Ammon's horn (tissue), 1 donor: ENCODE measurements at places on chromosomes 11 and 22.

GRCh38 chr11:5705688-5706087 lies 16.1 kb downstream of the TRIM22 start:
- DNase-seq, result no peak

DNA sequence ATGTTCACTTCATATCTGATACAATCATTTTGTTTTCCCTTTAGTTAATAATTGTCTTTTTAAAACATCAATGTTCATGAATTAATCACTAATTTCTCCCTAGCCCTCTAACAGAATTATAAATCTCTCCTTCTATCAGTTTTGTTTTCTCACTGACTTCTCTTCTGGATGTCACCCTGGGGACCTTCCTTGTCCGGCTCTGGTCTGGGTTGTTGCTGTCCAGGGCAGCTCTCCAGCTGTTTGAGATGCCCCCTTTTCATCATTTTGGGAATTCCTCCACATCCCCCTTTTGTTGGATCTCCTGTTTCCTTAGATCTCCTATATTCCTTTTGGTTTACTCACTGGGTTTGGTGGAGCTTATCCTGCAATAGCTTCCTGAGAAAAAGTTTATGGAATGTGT lies 35.6 kb upstream of the PSMA1 start:
- no peak for DNase-seq

DNA sequence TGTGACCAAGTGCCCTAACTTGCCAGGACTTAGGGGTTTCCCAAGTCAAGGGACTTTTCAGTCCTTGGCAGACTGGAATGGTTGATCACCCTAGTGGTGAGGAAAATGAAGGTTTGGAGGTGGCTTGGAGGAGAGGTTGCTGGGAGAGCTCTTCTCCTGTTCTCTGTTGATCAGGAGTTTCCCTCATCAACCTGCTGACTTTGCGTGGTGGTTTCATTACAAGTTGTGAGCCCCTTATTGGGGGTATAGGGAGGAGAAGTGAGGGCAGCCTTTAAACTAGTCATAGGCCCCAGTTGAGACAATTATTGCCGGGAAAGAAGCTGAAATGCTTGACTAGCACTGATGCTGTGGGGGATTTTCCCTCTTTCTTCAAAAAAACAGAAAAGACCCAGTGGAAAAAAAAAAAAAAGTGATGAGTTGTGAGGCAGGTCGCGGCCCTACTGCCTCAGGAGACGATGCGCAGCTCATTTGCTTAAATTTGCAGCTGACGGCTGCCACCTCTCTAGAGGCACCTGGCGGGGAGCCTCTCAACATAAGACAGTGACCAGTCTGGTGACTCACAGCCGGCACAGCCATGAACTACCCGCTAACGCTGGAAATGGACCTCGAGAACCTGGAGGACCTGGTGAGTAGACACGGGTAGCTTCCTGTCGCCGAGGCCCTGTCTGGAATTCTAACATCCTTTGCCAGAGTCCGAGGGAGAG lies at the start of gene CXCR5:
CXCR5 (plus strand) TSS at position 525 of the 704 bp plus-strand sequence; CDS start at position 575, 50 bp downstream.
- no peak for DNase-seq

DNA sequence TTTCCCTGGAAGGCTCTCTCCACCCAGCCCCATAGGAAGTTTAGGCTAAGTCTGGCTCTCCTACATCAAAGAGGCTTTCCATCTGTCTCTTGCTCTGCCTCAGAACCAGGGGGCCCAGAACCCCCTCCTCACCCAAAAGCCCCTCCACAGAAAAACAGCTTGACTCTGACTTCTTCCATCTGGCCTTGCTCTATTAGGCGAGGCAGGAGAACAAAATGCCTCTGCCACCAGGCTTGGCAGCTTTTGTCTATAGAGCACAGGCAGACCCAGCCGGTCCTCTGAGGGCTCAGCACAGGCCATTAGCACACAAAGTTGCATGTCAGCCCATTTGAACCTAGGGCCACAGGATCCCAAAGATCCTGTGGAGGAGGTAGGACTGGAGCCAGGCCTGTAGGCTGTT lies 75.7 kb upstream of the SUSD2 start:
- DNase-seq, result no peak

- no peak for DNase-seq
Observed at GRCh38 chr22:43274595-43275240, 68.5 kb downstream of the SCUBE1 start.

GRCh38 chr11:65802841-65803240 lies 16.0 kb downstream of the OVOL1 start:
- no peak for DNase-seq

- DNase-seq, result no peak
Observed at GRCh38 chr11:103624708-103625623, 411.5 kb upstream of the DDI1 start.

GRCh38 chr11:33437529-33437928 lies 180.3 kb downstream of the HIPK3 start:
- no peak for DNase-seq

DNA sequence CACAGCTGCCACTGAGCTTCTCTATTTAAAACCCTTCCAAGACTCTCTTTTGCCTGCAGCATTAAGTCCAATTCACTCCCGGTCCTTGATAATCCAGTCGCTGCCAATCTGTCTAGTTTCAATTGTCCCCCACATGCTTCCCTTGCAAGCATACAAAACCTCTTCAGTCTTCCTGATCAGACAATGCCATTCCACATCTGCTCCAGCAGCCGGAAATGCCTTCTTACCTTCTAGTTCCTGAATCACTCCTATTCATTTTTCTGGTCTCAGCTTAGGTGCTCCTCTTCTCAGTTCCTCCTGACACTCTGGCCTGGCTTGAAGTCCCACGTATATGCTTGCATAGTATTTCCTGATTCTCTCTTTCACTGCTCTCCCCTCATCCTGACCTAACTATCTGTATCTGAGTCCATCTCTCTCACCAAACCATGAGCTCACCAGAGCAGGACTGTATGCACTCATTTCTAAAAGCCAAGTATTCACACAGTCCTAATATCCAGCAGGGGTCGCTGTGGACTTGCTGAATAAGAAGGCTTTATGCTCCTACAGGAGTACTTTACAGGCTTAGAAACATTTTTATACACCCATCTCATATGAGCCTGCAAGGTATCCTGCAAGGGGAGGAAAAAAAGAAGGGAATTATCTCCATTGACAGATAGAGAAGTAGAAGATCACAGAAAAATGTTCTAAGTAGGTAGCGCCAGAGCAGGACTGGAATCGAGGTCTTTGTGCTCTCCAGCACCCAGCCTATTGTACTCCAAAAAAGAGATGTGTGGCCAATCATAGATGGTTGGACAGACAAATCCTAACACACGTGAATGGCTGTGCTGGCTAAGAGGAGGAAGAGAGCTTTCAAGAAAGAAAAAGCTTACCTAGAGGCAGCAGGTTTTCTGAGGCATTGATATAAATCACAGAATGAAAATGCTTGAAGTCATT lies 19.2 kb downstream of the XRRA1 start:
- peak; percentile 94 for DNase-seq

- DNase-seq, result no peak
Observed at GRCh38 chr11:27266125-27266524, 96.9 kb downstream of the CCDC34 start.

DNA sequence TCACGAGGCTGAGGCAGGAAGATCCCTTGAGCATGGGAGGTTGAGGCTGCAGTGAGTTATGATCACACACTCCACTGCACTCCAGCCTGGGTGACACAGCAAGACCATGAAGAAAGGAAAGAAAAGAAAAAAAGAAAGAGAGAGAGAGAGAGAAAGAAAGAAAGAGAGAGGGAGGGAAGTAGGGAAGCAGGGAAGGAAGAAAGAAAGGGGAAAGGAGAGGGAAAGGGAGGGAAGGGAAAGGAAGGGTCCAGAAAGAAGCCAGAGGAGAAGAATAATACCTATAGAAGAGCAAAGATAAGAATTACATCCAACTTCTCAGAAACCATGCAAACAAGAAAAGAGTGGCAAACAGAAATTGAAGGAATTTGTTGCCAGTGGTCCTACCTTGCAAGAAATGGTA lies 17.2 kb upstream of the ZFTA start:
- no peak for DNase-seq

GRCh38 chr11:115887316-115887715 lies 383.1 kb upstream of the CADM1 start:
- DNase-seq, result no peak

DNA sequence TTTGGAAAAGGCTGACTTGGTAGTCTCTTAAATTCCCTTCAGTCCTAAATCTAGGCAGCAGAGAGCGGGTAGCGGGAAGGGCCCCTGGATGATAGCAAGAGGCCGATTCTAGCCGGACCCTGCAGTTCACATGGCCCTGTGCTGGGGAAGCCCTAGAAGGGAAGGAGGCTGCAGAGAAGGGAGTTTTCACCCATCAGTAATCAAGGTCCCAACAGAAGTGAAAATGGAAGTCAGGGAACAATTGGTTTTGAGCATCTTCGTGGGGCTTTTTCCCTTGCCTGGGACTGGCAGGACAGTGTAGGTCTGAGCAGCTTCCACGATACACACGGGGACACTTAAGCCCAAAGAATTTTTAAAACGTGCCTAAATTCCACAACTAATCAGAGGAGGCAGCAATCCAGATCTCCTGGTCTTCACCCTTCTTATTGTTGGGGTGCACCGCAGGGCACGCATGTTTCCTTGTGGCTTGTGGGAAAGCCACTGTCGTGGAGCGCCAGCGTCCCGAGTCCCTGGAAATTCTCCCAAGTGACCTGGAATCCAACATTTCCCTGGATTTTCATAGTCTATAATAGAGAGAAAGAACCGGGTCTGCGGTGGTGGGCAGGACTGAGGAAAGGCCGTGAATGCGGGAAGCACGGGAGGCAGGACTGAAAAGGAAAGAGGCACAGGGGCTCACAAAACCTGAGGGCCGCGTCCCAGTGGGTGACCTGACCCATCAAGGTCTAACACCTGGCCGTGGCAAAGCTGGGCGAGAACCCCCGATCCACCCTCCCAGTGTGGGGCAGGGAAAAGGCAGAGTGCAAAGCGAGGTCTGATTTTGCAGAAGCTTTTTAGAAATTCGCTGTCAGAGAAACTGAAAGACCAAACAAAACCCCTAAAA lies 846 bp upstream of the OAF start:
- DNase-seq, result no peak

- DNase-seq, result no peak
Observed at GRCh38 chr11:95257456-95257971, 26.5 kb upstream of the SESN3 start.

GRCh38 chr11:43687120-43687791 lies 6.7 kb downstream of the HSD17B12 start:
- no peak for DNase-seq

GRCh38 chr11:6418557-6419008 lies 311 bp downstream of the APBB1 start:
- no peak for DNase-seq

DNA sequence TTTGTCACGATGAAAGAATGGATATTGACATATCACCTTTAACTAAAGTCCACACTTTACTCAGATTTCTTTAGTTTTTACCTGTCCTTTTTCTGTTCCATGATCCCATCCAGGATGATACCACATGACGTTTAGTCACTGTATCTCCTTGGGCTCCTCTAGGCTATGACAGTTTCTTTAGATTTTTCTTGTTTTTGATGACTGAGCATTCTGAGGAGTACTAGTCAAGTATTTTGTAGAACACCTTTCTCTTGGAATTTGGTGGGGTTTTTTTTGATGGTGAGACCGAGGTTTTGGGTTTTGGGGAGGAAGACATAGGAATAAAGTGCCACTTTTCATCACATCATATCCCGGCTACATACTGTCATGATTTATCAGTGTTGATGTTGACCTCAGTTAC lies 4.0 kb downstream of the LDHAL6A start:
- DNase-seq, result no peak

DNA sequence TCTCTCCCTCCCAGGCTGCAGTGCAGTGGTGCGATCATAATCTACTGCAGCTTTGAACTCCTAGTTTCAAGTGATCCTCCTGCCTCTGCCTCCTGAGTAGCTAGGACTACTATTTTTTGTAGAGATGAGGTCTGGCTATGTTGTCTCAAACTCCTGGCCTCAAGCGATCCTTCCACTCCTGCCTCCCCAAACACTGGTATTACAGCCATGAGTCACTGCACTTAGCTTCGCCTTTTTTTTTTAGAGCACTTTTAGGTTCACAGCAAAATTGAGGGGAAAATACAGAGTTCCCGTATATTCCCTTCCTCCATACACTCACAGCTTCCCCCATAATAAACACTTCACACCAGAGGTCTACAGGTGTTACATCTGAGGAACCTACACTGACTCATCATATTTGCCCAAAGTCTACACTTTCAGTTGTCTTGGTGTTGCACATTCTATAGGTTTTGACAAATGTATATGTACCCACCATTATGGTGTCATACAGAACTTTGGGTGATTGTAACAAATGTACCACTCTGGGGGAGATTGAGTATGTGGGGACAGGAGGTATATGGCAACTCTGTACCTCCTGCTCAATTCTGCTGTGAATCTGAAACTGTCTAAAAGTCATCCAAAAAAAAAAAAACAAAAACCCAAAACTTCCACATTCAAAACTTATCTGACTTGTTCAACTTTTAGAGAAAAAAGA lies 11.3 kb upstream of the SLC37A4 start:
- DNase-seq, result no peak

GRCh38 chr11:74008373-74009229 lies at the start of gene UCP3:
Gene UCP3 (minus strand): TSS chr11:74009085. CDS start chr11:74007042, 2,043 bp downstream.
- DNase-seq, result no peak

DNA sequence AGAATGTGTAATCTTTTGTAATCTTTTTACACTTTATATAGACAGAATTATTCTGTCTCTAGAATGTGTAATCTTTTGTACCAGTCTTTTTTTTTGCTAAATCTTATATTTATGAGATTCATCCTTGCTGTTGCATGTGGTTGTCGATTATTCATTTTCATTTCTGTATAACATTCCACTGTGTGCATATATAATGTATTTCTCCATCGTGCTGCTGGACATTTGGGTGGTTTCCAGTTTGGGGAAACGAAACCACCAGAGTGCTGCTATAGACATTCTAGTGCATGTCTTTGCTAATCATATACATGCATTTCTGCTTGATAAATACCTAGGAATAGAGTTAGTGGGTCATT lies 146.5 kb downstream of the GRIK4 start:
- no peak for DNase-seq

DNA sequence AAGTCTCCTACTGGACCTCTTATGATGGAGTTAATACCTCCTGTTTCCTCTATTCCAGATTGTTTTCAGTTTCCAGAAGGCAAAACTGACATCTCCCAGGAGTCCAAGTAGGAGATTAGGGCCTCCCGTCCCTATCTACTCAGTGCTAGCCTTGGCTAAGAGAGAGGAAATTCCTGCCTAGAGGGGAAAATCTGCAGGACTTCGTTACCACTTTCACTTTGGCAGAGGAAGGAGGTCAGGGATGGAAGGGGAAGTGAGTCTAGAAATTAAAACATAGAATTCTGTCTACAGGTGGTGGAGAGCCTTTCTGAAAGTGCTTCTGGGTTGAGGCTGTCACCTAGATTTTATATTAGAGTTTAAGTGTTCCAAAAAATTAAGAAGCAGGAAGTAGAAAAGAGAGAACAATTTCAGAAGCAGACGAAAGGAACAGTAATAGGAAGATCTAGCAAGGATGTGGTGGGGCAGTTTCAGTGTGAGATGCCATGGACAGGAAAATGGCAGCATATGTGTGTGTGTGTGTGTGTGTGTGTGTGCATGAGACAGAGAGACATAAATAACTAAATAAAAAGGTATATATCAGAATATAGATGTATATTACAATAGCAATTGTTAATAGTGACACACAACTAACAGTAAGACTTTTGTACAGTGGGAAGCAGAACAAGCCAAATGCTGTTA lies 2.4 kb upstream of the TRIM68 start:
- no peak for DNase-seq

- DNase-seq, result no peak
Observed at GRCh38 chr22:39233710-39234471, 10.9 kb downstream of the PDGFB start.

- DNase-seq, result no peak
Observed at GRCh38 chr11:43948341-43949225, 6.1 kb downstream of the C11orf96 start.
